GM12878 (cell line): ENCODE measurements at places on chromosomes 11 and 22. TPM values are rescaled to one million over a fixed set of nuclear protein-coding genes. Genes with fewer than 3 reads are reported as not detected.

SBF2 gene
- 0.62 and 0.96 TPM in 2 replicates for total RNA-seq

VSIG10L2 gene
- total RNA-seq, result not detected in 2 replicates

CARD18 gene
- total RNA-seq, result not detected in 2 replicates

DNA sequence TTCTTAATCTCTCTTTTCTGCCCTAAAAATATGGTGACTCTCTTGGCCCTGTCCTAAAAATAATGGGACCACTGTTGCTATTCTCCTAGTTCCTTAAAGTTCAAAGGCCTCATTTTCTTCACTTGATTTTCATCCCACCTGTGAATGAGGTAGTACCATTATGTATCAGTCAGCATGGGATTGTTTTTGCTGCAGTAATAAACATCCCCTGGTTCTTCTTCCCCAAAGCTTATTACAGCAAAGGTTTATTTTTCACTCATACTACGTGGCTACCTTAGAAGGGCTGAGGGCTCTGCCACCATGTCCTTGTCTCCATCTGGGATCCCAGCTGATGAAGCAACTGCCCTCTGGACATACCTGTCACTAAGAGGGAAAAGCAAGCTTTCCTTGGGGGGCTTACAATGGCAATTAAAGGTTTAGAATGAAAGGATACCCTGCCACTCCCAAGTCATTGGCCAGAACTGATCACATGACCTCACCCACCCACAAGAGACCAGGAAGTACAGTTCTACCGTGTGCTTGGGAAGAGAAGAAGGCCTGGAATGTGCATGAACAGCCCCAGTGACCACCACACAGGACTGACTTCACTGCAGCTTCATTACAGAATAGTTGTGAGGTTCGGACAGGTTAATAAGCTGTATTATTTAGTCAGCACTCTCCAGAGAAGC is 7.8 kb downstream of the TTC38 start:
- no peak for DNase-seq

DNA sequence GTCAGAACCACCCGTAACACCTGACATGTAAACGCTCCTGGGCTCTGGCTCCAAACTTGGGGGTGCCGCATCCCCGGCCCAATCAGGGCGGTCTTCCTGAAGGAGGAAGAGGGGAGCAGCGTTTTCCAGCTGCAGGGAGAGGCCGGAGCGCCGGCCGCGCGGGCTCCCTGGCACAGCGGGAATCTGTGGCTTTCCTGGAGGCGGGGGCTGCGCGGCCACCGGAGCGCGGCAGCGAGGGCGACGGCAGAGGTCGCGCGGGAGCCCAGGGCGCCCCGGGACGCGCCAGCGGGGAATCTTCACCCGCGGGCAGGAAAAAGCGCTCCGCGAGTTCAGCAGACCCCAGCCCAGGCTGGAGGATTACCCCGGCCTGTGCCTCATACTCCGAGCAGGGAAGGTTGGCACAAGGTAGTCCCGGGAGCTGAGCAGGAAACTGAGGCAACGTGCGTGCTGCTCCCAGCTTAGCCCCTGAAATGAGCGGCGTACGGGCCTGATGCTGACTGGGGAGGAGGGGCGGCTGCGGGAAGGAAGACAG is 600 bp upstream of the ESAM start:
- no peak for DNase-seq

SAC3D1 gene
- total RNA-seq, result 32.5 and 34.9 TPM in 2 replicates

BACE1-AS gene
- 3.7 and 4.7 TPM in 2 replicates for total RNA-seq
